ENCODE measurements at places on chromosomes 7 and 10. TPM values are rescaled to one million over a fixed set of nuclear protein-coding genes. Genes with fewer than 3 reads are reported as not detected.

Gene SLC29A4
- total RNA-seq, result 4.0 TPM

Gene STEAP1B
- total RNA-seq, result 0.74 TPM

Gene TMEM229A
- total RNA-seq, result 0.76 TPM

Gene HOXA7
- total RNA-seq, result not detected

Gene GARIN1A
- total RNA-seq, result 3.1 TPM

Gene HBP1
- 43.0 TPM for total RNA-seq

Gene KNDC1
- 0.50 TPM for total RNA-seq

DNA sequence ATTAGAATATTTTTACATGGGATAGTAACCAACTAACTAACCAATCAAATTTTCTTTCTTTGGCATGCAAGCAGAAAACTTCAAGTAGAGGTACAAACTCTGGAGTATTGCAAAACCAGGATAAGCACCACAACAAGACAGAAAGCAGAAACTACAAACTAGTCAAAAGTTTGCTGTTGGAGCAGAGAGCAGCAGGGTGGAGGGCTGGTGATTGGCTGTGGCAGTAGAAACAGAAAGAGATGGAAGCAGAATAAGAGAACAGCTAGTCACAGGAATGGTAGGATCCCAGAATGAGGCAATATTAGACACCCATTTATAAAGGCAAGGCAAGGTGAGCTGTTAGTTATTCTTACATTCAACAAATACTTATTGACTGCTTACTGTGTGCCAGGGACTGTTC is 6.8 kb upstream of the MACC1 start:
- DNase-seq, result no peak

DNA sequence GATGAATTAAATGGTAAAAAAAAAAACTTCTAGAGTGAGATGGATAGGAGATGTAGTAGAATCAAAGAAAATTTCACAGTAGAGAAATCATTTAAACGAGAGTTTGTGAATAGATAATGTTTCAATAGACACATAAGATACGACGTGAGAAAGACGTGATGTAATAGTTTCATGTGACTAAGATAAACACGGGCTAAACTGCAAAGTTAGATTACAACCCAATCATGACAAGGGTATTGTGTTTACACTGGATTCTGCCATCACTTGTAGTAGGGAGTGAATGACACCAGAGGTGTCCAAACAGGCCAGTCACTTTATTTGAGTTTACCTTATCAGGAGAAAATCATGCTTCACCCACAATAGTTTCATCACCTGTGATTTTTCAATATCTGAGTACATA is 21.6 kb downstream of the SEMA3D start:
- DNase-seq, result no peak

GRCh38 chr7:139777133-139777891 is 486 bp downstream of the HIPK2 start:
- DNase-seq, result peak; percentile 83

DNA sequence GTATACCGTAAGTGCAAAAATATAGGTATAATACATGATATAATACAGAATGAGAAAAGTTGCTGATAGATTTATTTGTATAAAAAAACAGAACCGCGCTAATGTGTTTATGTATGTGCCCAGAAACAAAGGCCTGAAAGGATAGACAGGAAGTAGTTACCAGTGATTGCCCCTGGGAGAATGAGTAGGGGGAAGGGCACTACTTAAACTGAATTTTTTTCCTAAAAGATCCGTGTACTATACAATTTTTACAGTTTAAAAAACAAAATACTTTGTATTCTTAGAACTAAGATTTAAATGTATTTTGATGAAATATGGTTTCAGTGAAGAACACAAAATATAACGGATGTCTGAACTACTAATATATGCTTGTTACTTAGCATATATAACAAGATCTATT is 2.9 kb downstream of the IPMK start:
- DNase-seq, result no peak

GRCh38 chr7:37201876-37202198 is 246.8 kb downstream of the ELMO1 start:
- DNase-seq, result no peak

GRCh38 chr7:90994121-90994520 is 270.1 kb upstream of the FZD1 start:
- peak; percentile 12 for DNase-seq

GRCh38 chr7:138072726-138073125 is 3.5 kb upstream of the AKR1D1 start:
- no peak for DNase-seq

DNA sequence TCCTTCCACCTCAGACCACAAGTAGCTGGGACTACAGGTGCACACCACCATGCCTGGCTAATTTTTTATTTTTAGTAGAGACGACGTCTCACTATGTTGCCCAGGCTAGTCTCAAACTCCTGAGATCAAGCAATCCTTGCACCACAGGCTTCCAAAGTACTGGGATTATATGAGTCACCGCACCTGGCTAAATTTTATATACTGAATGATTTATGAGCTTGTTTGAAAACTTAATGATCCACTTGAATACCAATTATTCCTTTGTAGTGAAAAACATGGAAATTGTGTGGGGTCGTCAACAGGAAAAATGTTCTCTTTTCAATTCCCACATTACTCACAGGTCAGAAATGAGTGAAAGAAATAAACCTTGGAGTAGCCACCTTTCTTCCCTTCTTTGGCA is 31.3 kb downstream of the RAPGEF5 start:
- no peak for DNase-seq

GRCh38 chr10:95241533-95241932 is 47.5 kb downstream of the ACSM6 start:
- DNase-seq, result no peak

- no peak for DNase-seq
These were observed 134.2 kb downstream of the CHN2 start for GRCh38 chr7:29328811-29329210.

DNA sequence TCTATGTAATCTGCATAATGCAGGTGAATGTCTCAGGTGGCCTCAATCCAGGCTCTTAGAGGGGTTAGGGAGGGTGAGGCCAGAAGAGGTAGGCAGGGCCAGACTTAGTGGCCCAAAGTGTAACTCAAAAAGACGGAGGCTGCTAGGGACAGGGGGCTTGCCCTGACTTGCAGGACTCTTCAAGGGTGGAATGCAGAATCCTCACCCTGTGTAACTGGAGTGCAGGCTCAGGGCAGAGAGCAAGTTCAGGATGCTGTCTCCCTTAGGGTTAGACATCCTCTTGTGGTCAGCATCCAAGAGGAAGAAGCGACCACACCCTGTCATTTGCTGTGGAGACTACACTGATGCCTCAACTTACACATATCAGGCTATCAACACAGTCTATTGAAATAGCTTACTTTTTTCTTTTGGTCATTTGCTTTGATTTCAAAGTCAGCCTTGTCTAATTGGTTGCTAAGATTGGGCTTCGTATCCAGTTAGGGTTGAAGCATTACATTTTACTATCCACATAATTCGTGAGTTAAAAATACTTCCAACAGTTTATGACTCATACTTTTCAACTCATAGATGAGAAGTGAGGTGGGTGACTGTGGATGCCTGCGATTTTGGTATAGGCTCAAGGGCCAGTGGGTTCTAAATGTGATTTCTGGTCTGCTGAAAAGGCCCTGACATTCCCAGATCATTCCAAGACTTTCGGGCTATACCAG is 563.6 kb downstream of the SUGCT start:
- no peak for DNase-seq

DNA sequence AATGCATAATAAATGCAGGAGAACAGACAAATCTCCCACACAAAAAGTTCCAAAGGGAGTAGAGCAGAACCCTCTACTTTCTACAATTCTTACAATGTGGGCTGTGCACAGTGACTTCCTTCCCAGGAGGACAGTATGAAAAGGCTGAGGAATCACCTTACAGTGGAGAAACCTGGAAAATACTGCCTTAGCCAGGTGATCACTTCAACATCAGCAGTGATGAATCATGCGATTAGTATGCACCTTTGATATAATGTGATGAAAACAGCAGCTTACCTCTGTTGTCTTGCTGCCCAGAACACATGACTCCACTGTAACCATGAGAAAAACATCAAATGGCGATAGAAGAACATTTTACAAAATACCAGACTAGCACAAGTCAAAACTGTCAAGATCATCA is 329.7 kb upstream of the POM121L12 start:
- no peak for DNase-seq

Measured in right cardiac atrium (tissue), 5 donors.